ENCODE measurements at places on chromosomes 4 and X.

GRCh38 chr4:95949808-95950207 is 109.9 kb downstream of the PDHA2 start:
- DNase-seq, result no peak

DNA sequence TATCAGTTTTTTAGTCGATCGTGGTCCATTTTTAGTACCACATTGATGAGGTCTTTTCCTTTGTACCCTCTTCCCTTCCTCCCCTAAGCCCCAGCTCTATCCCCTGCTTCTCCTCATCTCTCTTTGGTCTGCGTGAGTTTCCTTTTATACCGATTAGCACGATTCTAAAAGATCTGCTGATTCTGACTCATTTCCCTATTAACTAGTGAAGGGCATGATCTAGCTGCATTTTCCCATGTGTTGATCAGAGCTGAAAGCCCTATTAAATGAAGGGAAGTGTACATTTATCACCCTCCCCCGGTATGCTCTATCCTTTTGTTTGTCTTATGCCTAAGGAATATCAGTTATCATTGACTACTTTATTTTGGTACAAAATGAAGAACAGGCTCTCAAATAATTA is 181.7 kb upstream of the NPY2R start:
- no peak for DNase-seq

- DNase-seq, result no peak
Measured at GRCh38 chrX:134544513-134545151, 84.7 kb downstream of the HPRT1 start.

DNA sequence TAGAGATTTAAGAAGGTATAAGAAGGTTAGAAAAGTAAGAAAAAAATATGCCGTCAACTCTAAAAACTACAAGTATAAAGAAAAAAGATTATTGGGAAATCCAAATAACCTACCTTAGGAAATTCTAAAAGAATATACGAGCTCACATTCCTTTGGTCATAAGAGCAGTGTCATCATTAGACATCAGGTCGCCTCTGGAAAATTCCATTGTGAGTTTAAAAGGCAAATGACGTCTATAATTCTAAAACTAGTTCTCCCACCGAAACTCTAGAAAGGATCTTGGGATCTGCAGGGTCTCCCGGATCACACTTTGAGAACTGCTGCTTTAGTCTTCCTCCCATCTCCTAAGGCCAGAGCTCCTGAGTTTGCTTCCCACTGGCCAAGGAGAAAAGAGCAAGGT is 518 bp upstream of the SAT1 start:
- DNase-seq, result no peak

GRCh38 chrX:65987811-65988210 is 52.1 kb downstream of the VSIG4 start:
- DNase-seq, result no peak

- no peak for DNase-seq
Measured at GRCh38 chr4:38162240-38162784, 202.1 kb downstream of the PTTG2 start.

DNA sequence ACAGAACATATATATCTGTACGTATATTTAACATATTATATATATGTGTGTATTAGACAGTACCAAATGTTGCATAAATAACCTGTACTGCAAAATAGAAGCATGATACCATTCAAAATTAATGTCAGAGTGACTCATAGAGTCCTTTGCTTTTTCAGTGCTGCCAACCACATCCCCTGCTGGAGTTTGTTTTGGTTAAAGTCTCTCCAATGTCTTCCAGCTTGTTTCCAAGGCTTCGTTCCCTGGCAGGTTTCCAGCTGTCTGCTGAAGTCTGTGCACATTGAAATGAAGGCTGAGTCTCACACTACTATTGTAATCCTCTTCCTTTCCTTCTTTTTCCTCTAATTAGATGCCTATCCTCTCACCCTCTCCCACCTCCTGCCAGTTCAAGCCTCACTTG is 14.9 kb downstream of the NRK start:
- no peak for DNase-seq

- no peak for DNase-seq
Measured at GRCh38 chr4:164943192-164943591, 34.3 kb downstream of the TRIM61 start.

DNA sequence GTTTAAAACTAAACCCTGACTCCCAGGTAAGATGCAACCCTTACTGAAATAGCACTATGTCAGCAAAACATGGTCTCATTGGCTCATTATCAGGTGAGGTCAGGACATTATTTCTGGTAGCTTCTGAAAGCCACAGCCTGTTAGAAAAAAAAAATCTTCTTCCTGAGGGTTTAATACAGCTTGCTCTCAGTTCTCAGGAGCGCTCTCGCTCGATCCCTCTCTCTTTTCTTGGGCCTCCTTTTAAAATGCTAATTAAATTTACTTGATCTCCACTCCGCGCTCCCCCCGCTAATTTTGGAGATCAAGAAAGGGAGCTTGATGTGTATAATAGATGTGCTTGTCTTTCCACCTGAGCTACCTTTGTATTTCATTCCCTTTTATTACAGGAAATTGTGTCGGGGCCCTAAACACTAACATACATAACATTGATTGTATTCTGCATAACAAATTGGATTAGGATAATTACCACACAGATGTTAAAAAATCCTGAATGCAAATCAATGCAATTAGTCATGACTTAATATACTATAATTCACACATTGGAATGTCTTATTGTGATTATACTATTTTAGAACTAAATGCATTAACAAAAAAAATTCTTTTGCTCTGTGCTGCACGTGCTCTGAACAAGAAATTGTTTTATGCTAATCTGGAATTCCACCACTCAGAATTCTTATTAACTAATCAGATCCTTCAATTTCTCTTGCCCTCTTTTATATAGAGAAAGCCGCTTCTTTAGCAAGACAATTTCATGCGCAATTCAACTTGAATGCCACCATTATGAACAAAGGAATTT is 101.6 kb upstream of the TEX13D start:
- DNase-seq, result no peak

DNA sequence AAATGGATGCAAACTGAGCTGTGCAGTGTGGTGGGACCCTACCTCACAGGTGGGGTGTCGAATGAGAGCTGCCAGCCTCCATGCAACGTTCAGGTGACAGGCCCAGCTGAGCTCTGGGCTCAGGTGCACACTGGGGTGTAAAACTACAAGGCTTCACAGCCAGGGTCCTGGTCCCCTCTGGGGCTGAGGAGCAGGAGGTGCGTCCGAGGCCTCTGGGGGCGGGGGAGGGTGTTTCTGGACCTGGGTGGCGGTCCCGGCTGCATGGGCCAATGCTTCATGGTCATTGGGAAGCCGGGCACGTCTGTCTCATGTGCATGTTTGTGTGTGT is 26.5 kb upstream of the SORCS2 start:
- DNase-seq, result no peak

DNA sequence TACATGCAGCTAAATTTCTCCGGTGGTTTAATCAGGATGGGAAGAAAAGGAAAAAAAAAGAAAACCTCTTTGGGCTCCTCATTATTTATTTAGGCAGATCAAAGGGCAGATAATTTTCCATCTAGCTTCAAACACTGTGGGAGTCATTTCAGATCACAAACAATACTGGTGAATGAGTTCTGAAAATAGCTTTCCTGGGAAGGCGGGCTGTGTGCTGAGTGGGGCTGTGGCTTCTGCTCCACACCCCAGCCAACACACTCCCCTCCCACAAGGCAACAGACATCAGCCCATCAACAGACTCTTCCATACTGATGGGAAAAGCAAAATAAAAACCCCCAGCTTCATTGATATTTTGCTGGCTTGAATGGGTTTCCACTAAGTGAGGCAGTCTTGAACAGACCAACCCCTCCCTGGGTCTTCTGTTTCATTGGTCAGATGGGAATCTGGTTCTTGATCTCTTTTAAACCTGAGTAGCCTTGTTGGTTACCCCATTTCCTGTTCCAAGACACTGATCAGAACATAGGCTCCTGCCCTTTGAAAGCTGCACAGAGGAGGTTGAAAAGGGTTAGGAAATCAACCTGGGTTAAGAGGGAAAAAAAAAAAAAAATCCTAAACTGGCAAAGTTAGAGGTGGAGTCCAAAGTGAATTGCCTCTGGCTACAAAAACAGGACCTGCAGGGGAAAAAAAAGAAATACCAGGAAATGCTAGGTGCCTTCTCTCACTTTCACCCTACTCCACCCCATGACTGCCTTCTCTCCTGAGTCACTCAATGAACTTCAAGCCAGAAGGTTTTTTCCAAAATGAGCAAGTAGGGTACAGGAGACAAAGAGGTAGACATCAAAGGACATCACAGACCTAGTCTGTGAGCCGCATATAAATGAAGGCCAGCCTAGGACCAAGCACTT is 20.0 kb downstream of the AMOT start:
- no peak for DNase-seq

DNA sequence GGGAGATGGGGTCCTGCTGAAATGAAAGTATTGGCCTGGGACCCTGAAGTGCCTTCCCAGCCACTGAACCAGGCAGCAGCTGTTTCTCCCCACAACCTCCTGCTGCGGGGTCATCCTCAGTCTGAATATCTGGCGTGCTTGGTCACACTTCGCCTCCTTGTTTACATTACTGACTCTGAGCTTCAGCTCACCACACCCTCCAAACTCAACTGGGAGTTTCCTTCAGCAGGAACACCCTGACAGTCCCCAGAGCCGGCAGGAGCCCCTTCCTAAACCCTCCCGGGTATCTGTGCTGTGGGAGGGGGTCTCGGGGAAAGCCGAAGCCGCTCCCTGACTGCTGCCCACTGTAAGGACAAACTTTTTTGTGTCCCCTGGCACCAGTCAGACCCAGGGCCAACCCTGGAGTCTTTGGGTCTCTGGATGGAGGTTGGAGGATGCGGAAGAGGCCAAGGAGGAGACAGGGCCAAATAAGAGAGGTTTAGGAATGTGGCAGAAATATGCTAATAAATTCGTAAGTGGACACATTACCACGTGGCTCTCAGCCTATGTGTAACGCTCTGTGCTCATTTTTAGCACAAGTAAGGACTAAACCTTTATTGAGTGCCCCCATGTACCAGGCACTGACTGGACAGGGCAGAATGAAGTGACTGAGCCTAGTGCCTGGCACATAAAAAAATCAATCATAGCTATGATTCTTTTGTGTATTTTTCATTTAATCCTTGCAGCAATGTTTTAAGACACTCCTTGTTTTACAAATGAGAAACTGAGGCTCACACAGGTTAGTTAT is 20.7 kb downstream of the FHDC1 start:
- no peak for DNase-seq

DNA sequence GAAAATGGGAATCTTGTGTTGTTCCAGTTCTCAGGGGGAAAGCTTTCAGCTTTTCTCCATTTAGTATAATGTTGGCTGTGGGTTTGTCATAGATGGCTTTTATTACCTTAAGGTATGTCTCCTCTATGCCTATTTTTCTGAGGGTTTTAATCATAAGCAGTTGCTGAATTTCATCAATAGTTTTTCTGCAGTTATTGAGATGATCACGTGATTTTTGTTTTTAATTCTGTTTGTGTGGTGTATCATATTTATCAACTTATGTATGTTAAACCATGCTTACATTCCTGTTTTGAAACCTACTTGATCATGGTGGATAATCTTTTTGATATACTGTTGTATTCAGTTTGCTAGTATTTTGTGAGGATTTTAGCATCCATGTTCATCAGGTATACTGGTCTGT is 66.8 kb upstream of the CENPE start:
- DNase-seq, result no peak

DNA sequence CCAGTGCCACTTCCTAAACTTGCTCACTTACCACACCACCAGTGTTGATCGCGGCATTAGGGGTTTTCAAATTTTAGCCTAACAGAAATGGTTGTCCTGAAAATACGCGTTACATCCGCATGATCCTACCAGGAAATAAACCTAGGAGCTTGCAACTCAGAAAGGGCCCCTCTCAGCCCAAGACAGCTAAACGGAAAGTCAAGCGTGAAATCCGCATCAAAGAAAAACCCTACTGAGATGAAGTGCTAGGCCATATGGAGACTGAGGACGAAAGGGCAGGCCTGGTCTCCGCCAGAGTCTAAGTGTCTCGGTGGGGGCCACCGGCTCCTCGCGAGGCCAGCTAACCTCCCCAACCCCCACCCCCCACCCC is 626 bp downstream of the YTHDC1 start:
- DNase-seq, result no peak

DNA sequence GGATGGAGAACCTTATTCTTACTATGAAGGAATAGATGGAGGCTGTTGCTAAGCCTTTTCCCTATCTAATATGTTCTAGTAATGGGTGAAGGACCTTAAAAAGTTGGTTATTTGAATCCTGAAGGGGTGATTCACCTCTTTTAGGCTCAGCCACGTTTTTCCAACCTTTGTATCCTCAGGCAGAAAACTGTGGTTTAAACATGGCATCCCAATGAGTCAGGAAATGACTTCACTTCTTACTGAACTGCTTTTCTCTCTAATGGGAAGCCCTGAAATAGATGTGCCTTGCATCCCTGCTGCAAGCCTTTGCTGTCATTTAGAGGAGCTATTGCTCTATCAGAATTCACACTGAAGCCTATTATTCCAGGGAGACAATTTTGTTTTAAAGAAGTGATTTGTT is 191.0 kb upstream of the ARX start:
- DNase-seq, result no peak

- DNase-seq, result no peak
Measured at GRCh38 chr4:189294574-189294973, 646.1 kb upstream of the FRG1 start.

GRCh38 chr4:128682942-128683666 is 126.4 kb upstream of the JADE1 start:
- no peak for DNase-seq

DNA sequence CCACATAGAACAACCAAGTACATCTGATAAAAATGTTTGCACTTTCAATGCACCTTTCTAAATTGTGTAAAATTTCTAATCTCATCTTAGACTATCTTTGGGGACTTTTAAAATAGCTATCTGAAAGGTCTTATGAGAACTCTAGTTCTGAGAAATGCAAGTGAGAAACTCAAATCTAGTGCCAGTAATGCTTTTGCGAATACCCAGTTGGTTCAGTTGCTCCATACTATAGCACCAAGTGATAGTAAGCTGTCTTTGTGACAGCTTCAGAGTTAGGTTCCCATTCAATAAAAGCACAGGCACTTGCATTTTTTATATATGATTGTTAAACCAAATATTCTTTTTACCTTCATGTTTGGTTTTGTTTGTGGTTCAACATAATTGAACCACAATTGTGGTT is 4.5 kb upstream of the ITM2A start:
- no peak for DNase-seq

GRCh38 chrX:16222151-16222550 is 54.9 kb downstream of the MAGEB17 start:
- DNase-seq, result no peak

DNA sequence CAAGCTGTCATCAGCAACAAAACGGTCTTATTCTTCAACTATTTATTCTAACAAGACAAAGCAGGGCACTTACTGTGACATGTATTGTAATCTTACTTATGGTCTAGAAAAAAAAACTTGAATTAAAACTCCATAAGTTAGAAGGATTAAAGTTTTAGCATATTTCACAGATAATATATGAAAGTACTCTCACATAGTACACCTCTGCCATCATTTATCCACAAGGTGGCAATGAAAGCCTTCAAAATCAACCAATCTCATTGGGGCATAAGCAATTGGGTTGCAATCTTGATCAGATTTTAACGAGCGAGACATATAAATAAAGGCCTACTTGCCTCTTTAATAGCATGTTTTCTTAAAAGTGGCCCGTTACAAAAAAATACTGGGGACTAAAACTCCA is 1382.9 kb downstream of the FAM133A start:
- no peak for DNase-seq

GRCh38 chrX:38142610-38143009 is 78.1 kb downstream of the SRPX start:
- no peak for DNase-seq

GRCh38 chr4:39732728-39733127 is 34.8 kb downstream of the UBE2K start:
- DNase-seq, result no peak

GRCh38 chrX:109632906-109633504 is 8.0 kb upstream of the KCNE5 start:
- no peak for DNase-seq

Data from activated CD8-positive, alpha-beta memory T cell treated with anti-CD3 and anti-CD28 coated beads for 1 hour (primary cell).